ENCODE measurements at places on chromosomes 3 and 15. TPM values are rescaled to one million over a fixed set of nuclear protein-coding genes. Genes with fewer than 3 reads are reported as not detected.

- DNase-seq, result no peak
Observed at GRCh38 chr15:36961956-36962355, 138.4 kb downstream of the MEIS2 start.

- DNase-seq, result peak; percentile 80
Observed at GRCh38 chr3:52339612-52340011, 23.5 kb downstream of the DNAH1 start.

DNA sequence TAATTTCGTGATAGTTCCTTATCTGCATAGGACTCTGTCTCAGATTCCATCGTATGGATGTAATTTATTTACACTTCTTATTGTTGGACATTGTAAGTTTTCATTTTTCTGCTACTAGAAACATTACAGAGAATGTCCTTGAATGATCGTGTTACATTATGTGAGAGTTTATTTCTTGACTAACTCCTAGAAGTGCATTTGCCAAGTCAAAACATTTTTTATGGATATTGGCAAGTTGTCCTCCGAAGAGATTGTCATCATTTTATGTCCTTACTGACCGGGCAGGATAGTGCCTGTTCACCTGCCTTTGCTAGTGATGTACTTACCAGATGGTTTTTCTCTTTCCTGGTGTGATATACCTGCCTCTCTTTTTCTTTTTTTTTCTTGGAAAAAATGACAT lies 13.4 kb downstream of the ASB7 start:
- no peak for DNase-seq

GRCh38 chr15:63517628-63518027 lies 13.2 kb downstream of the USP3 start:
- no peak for DNase-seq

DNA sequence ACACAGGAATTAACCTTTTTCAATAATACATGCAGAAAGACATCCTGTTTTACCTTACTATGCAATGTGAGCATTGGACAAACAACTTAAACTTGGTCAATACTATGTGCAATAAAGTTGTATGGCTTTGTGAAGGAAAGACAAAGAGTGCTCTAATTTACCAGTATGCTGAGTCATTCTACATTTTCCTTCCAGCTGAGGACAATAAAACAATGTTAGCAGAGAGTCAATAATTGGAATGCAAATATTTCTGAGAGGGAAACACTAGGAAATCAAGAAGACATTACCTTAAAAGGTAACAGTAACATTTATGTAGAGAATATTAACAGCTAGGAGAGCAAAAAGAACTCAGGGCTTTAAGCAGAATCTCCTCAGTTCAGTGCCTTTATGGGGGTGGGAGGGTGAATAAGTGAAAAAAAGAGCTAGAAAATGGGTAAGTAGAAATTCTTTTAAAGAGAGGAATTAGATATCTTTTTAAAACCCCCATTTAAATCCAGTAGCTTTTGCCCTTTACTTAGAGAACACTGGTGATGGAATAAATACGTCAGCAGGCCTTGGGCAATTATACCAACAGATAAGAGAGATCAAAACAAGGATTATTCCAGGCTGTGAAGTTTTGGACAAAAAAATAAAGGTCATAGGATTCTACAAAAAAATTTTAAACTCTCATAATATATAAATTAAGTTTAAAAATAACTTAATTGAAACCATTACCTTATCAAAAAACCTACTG lies 11.6 kb upstream of the HGD start:
- no peak for DNase-seq

DNA sequence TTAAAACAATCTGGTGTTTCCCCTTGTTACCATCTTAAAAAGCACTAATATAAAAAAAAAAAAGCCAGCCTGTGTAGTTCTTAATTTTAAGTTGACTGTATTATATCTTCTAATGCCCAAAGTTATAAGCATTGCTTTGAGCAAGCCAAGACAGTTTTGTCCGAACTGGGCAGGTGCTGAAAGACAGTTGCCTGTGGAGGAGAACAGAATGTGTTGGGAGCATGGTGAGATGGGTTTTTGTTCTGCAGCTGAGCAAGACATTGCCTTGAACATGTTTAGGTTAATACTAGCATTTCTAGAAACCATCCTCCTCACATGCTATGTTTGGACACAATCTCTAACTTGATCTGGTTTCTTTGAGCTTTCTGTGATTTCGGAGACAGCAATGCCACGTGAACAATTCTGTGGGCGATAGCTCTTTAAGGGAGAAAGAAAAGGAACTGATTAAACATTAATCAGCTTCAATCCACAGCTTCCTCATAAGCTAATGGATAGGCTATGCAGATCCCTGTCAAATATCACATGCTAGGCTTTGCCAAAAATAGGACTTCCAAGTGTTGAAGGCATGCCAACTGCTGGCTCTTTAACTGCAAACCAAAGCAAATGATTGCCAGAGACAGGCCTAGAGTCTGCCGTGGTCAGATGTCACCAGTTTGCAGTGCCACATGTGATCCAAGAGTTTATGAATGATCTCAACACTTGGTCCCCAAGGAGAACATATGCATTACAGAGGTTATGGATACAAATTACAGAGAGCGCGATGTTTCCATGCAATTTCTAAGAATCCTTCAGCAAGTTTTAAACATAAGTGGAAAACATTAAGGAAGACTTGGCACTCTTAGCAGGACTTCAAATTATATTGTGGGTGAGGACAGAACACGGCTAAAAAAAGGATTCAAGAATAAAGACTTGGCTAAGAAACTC lies 428.1 kb downstream of the ROBO2 start:
- no peak for DNase-seq

KNL1 gene
- 71.7 TPM for total RNA-seq

DNA sequence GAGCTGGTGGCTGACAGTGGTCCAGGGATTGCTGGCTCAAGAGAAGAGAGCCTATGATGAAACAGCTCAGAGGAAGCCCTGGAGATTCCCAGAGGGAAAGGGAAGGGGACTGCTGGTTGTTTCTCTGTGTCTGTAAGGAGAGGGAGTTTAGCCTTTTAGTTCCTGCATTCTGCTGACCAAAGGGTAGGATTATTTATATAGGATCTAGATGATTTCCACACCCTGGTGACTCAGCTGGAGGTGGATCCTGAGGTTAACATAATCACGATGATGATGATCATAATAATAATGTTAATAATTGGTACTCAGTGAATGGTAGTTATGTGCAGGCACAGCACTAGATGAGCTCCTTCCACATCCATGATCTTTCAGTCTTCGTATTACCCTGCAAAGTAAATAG lies 144.9 kb downstream of the EPHB1 start:
- DNase-seq, result no peak

PPP1R14D gene
- total RNA-seq, result not detected

UACA gene
- total RNA-seq, result 33.0 TPM

DNA sequence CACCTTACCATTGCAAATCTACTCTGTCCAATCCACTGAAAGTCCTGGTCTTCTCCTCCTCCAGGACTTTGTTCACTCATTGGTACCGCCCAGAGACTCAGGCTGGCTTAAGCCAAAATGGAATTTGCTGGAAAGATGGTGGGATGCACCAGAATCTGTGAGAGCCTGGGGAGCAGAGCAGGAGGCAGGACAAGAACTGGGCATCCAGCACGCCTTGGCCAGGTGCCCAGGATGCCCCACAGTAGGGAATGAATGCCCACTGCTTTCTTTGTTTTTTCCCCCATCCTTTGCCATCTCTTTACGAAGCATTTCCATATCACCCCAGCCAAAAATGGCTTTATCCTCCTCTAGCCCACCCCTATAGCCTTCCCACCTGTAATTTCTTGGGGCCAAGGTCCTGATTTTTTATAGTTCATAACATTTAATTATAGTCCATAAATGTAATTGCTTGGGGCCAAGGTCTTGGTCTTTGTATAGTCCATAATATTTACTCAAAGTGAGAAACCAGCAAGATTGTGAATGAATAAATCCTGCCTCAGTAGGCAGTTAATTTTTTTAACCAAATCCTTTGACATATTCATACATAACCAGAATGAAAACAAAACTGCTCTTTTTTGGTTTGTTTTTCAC lies 23.3 kb upstream of the IREB2 start:
- DNase-seq, result no peak

MAP4 gene
- total RNA-seq, result 54.6 TPM

SERPINI2 gene
- not detected for total RNA-seq

DNA sequence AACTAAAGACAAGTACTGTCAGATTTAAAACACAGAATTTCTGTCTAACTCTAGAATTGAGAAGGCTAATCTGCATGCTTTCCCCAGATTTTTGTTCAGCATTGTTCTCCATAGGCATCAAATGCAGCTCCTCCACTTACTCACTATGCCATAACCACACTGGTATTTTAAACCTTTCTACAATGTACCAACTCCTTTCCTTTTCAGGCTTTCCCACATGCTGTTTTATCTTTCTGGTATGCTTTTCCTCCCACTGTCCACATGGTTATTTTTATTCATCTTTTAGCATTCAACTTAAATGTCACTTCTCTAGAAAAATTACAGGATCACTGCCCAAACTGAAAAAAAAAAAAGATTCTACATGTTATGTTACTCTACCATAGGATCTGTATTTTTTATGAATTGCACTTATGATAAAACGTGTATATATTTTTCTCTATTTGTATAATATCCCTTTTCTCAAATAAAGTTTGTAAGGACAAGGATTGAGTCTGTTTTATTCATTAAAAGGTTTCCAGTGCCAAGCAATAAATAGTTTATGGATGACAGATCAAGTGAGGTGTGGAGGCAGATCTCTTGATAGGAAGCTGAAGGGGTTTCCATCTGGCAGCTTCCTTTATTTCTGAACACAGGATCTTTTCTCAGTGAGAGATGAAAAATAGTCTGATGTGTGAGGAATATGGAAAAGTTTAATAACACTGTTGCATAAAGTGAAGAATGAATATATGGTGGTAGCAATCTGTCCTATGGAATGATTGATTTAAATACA lies 1064.5 kb downstream of the ZPLD1 start:
- no peak for DNase-seq

DNA sequence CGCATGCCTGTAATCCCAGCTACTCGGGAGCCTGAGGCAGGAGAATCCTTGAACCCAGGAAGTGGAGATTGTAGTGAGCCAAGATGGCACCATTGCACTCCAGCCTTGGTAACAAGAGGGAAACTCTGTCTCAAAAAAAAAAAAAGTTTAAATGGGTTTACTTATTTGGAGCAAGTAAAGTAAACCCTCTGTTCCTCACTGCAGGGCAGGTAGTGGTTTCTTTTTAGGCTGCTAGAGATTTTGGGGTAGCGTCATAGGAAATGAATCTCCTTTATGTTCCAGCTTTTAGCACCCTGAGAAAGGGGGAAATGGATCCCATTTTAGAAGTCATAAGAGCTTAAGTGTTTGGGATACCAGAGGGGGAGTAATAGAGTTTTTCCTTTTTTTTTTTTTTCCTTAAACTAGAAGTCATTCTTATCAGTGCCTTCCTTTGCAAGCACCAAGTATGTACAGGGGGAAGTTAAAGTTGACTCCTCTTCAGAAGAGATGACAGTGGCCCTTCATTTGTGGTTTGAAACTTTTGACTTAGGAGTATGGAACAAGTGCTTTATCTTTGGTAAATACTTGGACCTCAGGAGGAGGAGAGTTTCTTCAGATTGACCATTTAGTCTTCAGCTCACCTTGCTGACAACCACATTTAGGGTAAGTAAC lies 8.0 kb downstream of the PXK start:
- no peak for DNase-seq

- no peak for DNase-seq
Observed at GRCh38 chr15:26537663-26538062, 235.2 kb downstream of the GABRB3 start.

IL12A gene
- 0.77 TPM for total RNA-seq

DNA sequence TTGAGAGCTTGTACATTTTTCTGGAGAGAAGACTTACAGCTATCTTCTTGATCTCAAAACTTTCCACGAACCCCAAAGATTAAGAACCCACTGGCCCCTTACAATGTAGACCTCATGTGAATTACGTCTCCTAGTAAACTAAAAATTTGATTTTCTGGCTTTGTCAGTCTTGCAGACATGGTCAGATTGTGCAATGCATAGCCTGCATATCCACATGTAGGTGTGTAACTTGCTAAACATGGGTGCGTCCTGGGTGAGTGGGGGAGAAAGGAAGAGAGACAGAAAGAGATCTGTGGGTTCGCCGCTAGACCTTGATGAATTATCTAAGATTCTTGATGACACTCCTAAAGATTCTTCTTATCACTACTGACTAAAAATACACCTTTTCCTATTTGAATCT lies 561.2 kb upstream of the MDFIC2 start:
- no peak for DNase-seq

DNA sequence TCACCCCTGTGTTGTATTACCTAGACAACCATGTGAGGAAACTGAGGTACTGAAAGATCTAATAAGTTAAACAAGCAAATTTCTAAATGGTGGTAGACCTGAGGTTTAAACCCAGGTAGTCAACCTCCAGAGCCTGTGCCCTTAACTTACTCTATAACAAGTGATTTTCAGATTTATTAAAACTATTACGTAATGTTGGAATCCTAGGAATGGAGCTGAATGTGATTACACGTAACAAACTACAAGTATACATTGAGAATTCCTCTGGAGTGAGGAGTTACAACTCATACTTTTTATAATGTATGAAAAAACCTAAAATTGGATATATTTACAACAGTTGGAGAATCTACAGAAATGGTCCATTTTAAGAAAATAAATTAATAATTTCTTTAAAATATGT lies 18.0 kb downstream of the FAM98B start:
- DNase-seq, result no peak
